ENCODE measurements at places on chromosomes 2 and 18.
A peak's percentile ranks its signal among the peaks of the same experiment; 100 is the strongest.

DNA sequence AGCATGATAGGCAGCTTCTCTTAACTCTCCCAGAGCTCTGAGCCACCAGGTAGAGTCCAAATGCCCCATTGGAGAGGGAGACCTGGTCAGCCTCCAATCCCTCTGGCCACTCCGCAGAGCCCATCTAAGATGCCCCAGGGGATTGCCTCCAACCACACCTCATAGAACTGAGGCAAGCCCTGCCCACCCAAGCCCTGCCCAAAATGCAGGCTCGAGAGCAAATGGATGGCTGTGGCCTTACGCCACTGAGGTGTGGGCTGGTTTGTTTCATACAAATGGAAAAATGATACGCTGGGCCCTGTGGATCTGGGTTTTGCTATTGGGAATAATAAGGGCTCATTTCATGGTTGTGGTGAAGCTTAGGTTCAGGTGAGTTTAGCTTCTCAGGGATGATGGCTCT lies 3.0 kb upstream of the TFCP2L1 start:
- no peak for DNase-seq

GRCh38 chr18:46718501-46719341 lies 38.1 kb downstream of the ST8SIA5 start:
- DNase-seq = no peak

- no peak for DNase-seq
Observed at GRCh38 chr2:11797846-11798245, 51.4 kb downstream of the LPIN1 start.

GRCh38 chr2:20314562-20315501 lies 35.8 kb downstream of the PUM2 start:
- no peak for DNase-seq

DNA sequence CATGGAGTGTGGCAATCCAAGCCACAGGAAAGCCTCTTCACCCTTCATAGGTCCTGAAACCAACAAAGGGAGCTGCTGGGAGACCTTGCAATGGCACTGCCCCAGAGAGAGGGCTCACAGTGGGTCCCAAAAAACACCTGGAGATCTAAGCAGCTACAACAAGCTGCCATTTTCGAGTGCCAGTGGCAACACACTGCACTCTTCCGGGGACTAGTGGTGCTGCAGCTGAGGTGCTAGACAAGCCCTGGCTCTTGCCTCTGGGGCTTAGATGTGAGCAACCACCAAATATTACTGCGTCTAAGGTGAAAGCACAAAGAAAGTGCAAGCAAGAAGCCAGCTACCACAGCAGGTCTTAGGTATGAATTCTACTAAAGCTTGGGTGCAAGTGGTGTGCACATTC lies 192.9 kb downstream of the NOL4 start:
- no peak for DNase-seq

DNA sequence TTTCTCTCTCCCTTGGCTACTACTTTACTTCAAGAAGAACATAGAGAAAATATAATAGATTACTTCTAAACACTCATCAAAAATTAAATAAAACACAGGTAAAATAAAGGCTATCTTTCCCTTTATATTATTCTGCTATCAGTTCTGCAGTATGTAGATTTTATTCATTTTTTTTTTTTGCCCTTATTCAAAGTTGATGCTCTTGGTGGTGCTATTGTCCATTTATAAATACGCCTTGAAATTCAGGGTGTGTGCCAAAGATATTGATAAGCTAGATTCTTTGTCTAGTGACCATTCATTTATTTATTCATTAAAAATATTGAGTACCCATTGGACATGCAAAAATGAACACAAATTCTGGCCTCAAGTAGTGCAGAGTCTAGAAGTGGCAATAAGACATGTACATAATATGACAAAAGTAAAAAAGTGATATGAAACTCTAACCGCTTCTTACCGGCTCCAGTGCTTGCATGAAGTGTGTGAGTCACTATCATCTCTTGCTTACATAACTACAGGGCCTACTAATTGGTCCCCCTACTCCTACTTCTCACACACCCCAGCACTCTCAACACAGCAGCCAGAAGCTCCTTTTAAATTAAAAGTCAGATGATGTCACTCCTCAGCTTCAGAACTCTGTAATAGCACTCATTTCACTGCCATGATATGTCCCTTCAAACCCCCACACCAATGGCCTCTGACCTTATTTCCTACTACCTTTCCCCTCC lies 208.3 kb upstream of the FANCL start:
- no peak for DNase-seq

DNA sequence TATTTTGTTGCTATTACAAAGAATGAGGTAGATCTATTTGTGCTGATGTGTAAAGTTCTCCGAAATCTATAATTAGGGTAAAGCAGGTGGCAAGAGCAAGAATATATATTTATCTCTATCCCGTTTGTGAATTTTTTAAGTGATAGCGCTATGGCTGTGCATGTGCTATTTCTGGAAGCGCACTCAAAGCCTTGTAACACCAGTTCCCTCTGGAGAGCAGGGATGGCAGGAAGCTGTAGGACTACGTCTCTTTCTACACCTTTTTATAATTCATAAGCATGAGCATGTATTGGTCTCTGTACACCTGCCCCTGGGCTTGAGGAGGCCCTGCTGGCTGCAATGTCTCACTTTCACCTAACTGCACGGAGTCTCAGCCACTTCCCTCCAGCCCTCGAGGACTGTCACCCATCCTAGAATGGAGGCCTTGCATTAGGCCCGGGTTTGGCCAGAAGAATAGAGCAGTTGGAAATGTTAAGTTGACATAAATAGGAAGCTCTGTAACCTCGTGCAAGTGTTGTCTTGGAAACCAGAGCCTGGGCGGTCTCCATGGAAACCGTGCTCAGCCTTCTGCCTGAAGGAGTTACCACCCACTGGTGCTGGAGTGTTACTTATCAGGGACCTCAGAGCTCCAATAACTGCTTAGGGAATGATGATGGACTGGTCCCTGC lies 20.9 kb downstream of the ITM2C start:
- DNase-seq = no peak

GRCh38 chr2:47401789-47402554 lies 984 bp upstream of the MSH2 start:
- DNase-seq = no peak

- no peak for DNase-seq
Observed at GRCh38 chr18:48898521-48898920, 52.2 kb downstream of the SMAD7 start.

DNA sequence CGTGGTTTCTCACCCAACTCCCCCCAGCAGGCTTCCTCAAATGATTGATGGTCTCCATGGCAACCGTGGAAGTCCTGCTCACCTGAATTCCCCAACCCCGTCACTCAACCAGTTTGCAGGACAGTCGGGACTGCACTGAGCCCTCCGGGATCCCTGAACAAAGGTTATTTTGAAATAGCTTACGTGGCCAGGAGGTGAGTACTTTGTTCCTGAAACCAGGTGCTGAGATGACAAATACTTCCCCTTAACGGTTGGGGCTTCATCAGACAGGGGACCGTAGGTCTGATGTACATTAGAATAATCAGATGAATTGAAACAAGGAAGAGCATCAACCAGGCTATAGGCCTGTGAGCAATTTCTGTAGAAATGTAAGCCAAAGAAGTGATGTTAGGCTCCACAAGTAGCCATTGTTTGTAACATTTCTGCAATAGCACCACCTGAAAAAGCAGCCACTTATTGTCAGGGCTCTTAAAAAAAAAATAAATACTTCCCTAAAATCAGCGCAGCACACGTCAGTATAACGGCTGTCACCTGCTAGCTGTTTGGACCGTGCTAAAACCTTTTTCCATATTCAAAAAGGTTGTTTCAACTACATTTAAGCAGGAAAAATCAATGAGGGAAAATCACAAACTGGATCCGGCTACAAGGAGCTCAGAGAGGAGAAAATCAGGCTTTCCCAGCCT lies 206.4 kb upstream of the ID2 start:
- no peak for DNase-seq

DNA sequence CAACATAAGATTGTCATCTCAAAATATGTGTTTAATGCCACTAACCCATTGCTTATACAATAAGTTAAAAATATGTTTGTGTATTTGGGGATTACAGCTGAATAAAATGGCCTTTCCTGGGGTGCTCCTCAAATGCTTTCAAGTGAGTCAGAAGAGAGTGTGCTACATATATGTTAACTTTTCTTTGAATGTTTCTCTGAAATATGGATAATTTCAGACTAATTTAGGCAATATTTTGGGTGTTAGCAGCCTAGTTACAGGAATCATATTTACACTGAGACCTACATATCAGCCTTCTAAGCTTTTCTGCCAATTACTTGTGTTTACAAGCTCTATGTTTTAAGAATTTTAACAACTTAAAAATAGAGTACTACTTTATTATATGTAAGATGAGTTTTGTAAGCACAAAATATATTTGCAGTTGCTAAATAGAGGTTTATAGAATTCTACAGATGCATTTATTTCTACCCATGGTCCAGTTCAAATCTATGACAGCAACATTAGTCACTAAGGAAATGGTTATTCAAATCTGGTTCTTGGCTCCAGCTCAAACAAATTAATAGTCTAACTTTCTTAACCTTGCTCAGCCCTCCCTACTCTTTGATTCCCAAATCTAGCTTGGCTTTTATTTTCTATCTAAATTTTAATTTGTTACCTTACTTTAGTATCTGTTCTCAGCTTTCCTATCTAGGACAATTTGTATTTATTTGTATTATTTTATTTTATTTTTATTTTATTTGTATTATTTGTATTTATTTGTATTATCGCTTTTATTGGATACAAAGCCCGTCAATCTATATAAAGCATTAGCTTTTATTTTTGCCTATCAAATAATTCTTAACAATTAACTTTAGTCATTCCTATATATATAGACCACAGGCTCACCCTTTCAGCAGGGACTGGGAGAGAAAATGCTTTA lies 48.9 kb downstream of the FSIP2 start:
- DNase-seq = no peak

DNA sequence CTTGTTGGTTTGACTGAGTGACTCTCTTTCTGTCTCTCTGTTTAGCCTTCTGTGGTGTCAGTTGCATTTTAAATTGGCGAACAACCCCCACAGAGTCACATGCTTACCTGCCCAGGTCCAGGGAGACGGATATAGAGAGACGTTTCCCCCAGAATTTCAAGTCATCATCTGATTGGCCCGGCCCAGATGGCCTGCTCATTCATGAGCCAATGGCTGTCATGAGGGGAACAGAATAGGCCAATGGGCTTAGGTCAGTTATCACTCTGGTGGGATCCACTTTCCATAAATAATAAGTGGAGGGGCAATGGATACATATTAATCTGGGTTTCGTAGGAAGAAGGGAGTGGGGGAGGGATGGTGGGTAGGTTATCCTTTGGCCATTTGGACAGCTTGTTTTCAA lies 150.0 kb upstream of the SPRED2 start:
- DNase-seq = no peak

DNA sequence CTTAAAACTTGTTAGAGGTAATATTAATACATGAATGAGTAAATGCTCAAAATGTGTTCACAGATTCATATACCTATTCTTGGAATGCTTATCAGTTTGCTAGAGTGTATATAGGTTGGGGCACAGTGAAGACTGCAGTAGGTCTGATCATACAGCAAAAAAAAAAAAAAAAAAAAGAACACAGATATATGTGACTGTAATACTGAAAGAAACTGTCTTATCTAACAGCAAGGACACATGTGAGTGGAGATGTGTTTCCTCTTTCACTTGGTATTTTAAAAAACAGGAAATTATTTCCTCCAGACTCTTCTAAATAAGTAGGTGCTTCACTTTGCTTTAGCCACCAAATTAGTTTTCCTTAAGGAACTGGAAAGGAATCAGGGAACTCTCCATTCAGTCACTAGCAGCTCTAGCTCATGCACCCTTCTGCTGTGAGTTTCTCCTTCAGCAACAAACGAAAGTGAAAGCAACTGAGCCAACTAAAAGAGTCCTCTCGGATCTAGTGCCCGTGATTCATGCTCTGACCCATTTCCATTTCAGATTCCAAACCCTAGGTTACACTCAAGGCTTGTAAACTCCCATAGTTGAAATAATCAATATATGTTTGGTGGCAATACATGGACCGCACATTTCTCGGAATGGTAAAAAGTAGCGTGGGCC lies 98.5 kb downstream of the DSEL start:
- peak; percentile 11 for DNase-seq

DNA sequence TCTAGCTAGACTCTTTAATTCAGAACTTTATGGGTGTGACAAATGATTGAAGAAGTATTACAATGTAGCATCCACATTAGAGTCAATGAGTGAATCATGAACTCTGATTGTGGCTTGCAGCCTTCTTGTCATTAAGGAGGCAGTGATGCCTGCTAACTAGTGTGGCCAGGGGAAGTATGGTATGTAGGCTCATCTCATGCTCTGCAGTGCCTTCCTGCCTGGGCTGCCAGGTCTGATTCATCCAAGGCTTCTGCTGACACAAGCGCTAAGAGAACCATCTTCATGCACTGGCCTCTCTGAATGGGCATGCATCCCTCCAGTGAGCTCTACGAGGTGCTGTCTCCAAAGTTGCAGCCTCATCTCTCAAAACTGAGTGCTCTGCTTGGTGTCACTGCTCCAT lies 144.3 kb downstream of the MTCL1 start:
- DNase-seq = no peak

GRCh38 chr18:7174344-7175095 lies 56.4 kb upstream of the LRRC30 start:
- no peak for DNase-seq

DNA sequence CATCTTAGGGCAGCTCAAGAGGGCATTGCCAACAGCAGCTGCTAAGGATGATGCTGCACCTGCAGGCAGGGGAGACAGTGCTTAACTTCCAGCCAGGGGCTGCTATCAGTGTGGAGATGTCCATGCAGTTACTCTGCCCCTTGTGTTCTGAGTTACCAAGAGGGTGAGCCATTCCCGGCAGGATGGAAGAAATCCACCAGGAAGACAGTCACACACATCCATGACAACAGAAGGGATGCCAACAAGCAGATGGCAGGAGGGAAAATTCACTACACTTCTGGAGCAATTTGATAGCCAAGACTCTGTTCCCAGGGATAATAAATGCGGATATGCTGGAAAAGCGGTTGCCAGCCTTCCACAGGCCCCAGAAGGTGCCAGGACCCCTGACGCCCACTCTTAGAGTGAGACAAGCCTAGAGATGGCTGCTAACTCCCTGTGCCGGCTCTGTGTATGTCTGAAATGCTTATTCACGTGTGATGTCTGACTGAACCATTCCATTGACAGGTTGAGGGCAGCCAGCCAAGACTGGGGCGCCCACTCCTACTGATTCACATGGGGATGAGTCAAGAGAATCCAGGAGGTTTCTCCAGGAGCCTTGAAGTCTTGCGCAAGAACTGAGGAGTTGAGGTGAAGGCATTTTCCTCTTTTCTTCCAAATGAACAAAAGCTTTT lies 24.5 kb downstream of the LOXHD1 start:
- no peak for DNase-seq

DNA sequence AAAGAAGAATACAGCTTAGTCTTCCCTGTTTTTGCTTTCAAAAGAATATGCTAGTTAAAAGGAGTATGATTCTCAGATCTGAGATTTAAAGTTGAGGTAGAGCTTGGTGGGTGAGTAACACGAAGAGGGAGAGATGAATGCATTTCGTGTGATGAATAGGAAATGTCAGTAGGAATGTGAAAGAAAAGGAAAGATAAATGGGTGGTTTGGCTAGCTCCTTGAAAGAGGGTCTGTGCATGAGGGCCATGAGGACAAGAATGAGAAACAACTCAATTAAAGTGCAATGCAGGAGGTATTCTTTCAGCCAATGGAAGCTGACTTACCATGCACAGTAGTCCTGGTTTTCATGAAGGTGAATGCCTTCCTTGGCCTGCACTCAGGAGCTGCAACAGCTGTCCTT lies 248.2 kb downstream of the HNMT start:
- DNase-seq = no peak
